ENCODE measurements at places on chromosomes 4 and X.

DNA sequence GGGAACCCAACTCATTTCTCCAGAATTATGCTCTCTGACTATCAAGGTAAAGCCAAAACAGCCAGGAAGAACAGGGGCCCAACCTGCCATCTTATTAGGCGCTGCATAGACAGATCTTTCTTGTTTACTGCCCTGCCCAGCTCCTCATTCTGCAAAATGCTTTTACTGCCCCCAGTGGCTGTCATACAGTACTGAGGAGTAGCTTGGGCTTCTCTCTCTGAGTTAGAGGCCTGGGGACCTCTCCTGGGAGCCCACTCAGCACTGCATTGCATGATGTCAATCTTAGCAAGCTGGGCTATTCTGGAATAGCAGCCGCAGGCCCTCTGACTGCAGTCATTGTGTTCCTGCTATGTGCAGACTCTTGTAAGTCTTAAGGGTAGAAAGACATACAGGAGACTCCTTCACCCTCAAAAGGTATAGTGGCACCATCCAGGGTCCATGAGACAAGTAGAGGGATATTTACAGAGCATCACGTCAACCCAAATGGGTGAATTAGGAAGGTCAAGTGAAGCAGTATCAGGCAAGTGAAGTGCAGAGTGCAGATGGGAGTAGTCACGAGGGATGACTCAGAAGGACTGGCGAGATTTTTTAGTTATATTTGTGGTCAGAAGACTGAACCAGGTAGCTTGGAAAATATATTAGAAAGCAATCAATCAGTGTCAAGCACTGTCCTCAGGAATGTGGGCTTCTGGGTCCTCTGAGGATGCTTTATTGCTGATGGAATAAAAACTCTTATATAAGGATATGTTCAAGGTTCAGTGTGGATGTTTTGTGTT is 294.1 kb upstream of the SFRP2 start:
- DNase-seq, result no peak

- DNase-seq, result peak; percentile 84
Observed at GRCh38 chrX:71637848-71638247, 19.5 kb upstream of the CXCR3 start.

- DNase-seq, result no peak
Observed at GRCh38 chr4:185082561-185082960, 60.5 kb upstream of the SLC25A4 start.

DNA sequence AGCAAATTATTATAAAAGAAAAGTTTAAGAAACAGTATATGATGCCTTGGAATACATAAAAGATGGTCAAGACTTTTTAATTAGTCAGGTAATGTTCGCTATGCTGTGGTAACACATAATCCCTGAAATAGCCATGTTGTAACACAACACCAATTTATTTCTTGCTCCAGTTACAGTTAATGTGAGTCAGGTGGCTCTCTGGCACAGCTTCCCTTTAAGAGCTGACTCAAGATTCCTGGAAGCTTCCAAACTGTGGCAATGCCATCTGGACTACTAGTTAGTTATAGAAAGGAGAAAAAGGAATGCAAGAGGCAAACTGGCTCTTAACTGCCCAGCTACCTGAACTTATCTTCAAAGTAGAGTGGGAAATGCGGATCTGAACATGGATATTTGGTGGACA is 210.5 kb downstream of the CHM start:
- no peak for DNase-seq

GRCh38 chrX:79154596-79155359 is 10.3 kb downstream of the GPR174 start:
- DNase-seq, result no peak

DNA sequence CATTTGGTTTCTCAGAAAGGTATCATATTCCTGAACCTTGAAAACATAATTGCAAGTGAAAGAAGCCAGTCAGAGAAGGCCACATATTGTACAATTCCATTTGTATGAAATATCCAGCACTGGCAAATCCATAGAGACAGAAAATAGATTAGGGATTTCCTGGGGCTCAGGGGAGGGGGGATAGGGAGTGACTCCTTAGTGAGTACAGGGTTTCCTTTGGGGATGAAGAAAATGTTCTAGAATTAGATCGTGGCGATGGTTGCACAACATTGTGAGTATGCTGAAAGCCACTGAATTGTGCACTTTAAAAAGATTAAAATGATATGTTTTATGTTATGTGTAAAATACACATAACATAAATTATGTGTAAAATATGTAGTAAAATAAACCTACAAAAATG is 10.3 kb downstream of the XPNPEP2 start:
- no peak for DNase-seq

DNA sequence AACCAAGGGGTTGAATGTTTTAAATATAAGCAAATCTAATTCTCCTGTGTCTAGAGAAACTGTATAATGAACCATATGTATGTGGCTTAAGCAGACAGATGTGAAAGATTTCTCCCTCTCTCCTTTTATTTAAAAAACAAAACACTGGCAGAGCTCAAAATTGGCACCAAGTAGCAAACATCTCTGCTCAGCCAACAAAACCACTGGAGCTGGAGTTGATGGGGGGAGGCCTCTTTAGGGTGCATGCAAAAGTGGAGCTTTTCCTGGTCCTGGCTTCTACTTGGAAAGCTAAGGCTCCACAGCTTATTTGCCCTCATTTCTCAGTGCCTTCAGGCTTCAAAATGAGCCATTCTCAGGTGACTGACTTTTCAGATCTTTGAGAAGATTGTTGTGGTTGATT is 95.6 kb downstream of the REPS2 start:
- DNase-seq, result no peak

DNA sequence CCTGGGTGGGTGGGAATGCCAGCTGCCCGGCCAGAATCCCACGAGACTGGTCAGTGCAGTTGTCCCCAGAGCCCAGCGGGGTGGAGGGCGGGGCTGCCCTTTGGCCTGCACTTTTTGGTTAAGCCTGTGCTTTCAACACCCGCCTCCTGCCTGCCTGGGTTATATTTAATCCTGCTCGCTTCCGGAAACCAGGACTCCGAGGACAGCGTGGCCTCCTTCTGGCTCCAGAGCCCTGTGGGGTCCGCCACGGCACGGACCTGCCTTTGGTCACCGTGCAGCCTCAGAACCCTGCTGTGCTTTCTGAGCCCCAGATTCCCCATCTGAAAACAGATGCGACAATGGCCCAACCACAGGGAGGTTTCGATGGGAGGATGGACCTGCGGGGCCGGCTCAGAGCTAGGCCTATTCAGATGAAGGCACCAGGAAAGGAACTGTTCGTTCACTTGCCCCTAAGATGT is 29.4 kb upstream of the KIAA0232 start:
- DNase-seq, result no peak

DNA sequence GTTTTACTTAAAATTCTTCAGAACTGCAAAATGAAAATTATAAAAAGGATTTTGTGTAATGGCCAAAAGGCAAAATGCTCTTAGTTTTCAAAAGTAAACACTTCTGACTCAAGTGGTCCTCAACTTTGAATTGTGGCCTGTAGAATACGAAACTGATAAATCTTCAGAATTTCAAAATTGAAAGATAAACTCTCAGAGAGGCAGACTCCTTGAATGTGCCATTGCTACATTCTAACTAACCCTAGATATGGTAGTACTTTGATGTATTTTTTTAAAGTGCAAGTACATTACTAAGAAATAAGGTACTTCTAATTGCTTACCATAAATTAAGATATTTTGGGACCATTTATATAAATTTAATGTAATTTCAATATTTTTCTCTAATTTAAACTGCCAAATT is 44.4 kb downstream of the TNIP3 start:
- no peak for DNase-seq

Measured in lung microvascular endothelial cell (primary cell).